ENCODE measurements at places on chromosomes 12 and 14. TPM values are rescaled to one million over a fixed set of nuclear protein-coding genes. Genes with fewer than 3 reads are reported as not detected.

DNA sequence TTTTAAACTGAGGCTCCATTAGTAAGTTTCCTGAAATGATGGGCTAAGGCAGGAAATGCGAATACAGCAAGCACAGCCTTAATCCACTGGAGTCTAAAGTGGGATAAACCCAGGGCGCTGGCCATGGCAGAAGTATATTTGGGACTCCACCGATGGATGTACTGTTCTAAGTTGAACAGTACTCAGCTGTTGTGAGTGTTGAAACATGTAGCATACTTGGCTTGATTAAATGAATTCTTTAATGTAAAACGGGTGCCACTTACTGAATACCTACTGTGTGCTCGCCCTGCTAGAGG, 996 bp downstream of the SSPN start:
- ATAC-seq, result peak; percentile 6

GRCh38 chr12:129622566-129622965, 281.3 kb downstream of the TMEM132D start:
- ATAC-seq, result no peak

DNA sequence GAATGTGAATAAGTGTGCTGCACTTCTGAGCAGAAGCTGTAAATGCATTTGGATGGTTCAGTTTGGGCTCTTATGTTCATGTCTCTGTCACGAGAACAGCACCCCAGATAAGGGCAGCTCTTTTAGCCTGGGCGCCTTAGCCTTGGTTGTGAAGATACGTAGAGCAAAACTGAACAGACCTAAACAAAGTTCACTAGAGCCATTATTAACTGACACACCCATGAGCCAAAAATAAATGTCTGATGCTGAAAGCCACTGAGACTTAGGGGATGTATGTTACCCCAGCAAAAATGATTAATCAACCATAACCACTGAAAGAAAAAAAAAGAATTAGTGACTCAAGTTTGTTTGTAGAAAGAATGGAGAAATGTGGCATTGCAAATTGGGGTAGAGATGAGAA, 343.4 kb downstream of the BCAT1 start:
- no peak for ATAC-seq

ACOT4 gene
- not detected for total RNA-seq

- ATAC-seq, result no peak
Observed at GRCh38 chr14:29235991-29236390, 469.4 kb downstream of the FOXG1 start.

GRCh38 chr12:48447755-48448154, 24.6 kb upstream of the ANP32D start:
- no peak for ATAC-seq
